ENCODE measurements at places on chromosomes 16 and 17.

GRCh38 chr17:48520631-48521079, 10.2 kb downstream of the HOXB1 start:
- no peak for DNase-seq

GRCh38 chr16:89491238-89491869, 993 bp upstream of the ANKRD11 start:
- DNase-seq = no peak

DNA sequence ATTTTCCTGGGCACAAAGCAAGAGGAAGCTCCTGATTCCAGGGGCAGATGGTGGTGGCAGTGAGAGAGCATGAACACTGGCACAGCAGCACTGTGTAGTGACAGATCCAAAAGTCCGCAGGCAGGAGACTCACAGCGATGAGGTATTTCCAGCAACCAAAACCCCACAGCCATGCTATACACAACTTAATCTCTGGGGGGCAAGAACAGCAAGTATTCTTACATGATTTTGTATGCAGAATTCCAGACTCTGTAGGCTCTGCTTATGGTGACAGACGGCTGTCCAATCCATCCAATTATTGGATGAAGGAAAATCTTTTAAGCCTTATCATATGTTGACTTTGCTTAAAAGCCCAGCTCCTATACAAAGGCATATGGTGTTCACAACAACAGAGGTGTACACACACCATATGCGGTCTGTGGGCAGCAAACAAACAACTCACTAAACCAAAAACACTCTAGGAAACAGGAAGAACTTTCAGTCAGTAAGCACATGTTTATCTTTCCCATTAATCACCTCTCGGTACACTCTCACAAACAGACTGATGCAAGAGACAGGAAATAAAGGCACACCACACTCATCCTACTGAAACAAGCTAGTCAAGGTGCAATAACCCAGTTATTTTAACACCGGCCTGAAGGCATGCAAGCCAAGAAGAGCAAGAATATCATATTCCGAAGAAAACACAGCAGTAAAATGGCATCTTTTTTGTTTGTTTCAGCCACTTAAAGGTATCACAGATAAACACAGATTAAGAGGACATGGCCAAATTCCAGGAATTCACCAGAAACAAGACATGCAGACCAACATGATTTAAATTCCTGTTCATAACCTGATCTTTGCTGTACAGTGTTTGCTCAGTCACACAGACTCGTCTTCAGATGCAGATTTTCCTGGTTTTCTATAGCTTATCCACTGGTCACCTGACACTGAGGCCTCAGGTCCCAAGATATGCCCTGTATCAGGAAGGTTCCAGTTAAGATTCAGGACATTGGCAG, 47.8 kb downstream of the ERN1 start:
- peak; percentile 80 for DNase-seq

DNA sequence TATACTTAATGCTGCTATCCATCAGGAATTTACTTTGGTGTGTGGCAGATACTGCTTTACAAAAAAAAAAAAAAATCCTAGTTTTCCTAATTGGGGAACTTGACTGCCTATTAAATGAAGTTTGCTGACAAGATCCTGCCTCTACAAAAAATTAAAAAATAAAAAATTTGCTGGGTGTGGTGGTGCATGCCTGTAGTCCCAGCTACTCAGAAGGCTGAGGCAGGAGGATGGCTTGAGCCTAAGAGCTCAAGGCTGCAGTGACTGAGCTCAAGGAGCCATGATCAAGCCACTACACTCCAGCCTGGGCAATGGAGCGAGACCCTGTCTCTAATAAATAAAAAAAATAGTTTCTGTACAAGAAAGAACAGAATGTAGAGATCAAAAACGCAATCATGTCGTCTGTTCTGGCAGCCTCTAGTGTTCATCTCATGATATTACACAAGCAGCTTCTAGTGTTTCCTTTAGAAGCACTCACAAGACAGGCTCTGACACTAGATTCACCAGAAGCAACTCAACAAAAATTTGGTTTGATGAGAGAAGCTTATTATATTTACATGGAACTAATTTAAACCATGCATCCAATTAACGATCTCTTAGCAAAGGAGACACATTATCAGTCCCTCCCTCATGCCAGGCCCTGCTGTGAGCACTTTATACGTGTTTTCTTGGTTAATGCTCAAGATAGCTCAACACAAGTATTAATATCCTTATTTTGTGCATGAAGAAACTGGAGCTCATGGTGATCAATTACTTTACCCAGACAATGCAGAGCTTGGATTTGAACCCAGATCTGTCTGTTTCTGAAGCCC, 6.8 kb upstream of the KRTAP17-1 start:
- DNase-seq = peak; percentile 68

- DNase-seq = no peak
These were observed 789.9 kb upstream of the KIF2B start for GRCh38 chr17:53032861-53033271.

DNA sequence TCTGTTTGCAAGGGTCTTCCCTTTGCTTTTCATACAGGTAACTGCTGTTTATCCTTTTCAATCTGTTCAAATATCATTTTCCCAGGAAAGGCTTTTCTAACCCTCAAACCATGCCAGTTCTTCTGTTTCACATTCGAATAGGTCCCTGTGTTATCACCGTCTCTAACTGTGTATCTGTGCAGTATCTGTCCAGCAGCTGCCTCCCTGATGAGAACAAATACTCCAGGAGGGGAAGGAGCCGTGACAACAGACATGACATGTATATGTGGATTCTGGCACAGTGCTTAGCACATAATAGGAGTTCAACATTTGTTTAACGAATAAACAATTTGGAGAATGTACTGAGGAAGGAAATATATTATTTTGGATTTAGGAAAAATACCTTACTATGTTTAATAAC, 95.7 kb downstream of the STX8 start:
- no peak for DNase-seq

DNA sequence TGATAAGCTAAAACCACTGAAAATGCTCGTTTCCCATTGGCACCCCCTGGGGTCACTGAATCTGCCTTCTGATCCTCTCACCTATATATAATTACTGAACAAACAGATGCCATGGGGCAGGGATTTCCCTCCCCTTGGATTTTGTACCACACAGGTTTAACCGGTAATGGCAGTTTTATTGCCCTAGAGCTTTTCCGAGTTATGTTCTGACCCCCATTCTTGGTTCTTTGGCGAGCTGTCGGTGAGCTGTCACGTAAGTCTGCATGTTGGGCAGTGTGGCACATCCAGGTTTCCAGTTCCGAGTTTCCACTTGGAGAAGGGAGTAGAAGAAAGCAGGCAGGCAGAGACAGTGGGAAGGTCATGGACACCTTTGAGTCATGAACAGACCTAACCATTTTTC, 7.1 kb downstream of the TMEM97 start:
- no peak for DNase-seq

DNA sequence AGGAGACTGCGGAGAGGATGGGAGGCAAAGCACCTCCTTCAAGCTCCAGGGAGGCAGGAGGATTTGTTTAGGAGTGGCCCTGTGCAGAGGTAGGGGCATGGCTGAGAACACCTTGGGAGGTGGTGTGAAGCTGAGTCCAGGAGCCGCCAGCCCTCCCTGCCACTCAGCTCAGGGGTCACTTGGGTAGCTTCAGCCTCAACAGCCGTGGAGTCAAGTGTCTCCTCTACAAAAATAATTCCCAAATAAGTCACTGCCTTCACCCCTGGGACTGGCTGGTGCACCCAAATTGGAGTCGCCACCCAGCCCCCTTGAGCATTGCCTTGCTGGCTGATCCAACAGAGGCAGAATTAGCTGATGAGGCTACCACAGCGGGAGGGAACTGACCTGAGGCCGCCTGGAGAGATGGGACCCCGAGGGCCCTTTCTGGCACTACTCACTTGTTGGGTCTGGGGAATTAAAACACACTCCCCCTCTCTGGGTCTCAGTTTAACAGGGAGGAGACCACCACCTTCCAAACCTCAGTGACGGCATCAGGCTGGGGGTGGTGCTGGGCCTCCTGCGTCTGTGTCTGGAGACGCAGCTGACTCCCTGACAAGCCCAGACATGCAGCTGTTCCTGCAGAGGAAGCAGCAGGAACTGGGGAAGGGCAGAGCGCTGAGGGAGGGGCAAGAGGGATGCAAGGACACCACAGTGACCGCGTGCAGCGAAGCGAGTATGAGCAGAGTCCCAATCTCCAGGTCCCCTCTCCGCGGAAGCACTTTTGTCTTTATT, 87.9 kb upstream of the TOB1 start:
- DNase-seq = no peak

DNA sequence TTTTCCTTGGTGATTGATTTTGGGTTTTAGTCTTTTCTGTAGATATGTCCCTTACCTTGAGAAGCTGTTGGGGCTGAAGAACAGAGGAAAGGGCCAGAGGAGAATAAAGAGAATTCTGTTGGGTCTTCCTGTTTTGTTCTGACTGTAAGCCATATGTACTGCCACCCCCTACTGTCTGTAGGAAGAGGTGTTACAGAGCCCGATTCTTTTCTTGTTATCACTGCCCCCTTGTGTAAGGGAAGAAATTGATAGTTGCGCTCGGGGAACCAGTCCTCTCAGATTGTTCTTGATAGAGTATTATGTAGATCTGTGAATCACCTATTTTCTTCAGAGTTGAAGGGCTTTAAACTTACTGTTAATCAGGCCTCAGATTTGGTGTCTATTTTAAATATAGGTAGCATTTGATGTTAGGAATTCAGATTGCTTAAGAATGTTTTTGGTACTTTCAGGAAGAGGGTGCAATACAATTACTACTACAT, 2.4 kb downstream of the TANC2 start:
- DNase-seq = peak; percentile 84

GRCh38 chr16:59148769-59149155, 414.6 kb upstream of the GOT2 start:
- DNase-seq = no peak

DNA sequence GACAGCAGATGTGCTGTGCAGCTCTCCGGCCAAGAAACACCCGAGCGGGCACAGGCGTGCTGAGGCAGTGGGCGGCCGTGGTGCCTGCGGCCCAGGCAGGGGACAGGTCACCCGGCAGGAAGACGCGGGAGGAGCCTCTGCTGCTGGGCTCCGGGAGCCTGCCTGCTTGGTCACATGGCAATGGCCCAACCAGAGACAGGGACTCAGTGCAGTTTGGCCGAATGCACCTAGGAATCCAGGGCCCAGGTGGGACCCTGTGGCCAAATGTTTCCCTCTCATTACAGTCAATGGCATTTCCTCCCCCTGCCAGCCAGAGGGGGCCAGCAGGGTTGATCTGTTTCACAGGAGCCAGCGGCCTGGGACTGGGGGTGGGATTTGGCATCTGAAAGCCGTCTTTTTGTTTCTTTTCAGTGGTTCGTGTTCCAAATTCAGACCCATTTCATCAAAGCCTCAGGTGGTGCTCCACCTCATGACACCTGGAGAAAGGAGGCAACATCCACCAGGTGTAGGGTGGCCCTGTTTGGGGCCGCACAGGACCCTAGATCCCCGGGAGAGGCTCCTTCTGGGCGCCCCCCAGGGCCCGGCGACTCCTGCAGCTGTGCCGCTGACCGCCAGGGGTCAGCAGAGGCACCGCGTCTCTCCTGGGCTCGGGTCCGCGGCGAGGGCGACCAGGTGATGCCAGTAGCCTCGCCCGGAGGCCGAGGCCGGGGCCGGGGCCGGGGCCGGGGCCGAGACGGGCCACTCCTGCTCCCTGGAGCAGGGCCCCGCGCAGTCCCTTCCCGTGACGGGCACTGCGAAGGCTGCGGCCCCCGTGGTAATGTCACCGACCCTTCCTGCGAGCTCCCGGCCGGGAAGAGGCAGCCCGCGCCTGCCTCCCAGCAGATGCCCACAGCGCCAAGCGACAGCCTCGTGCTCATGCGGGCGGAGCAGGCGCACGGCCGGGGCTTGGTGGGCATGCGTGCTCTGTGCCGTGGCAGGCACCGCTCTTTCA, 118.5 kb downstream of the C16orf78 start:
- DNase-seq = no peak

GRCh38 chr17:32876417-32877163, at the start of gene MYO1D:
TSS of gene MYO1D (minus strand) at chr17:32877124. CDS start at chr17:32876872, 252 bp downstream.
- no peak for DNase-seq

DNA sequence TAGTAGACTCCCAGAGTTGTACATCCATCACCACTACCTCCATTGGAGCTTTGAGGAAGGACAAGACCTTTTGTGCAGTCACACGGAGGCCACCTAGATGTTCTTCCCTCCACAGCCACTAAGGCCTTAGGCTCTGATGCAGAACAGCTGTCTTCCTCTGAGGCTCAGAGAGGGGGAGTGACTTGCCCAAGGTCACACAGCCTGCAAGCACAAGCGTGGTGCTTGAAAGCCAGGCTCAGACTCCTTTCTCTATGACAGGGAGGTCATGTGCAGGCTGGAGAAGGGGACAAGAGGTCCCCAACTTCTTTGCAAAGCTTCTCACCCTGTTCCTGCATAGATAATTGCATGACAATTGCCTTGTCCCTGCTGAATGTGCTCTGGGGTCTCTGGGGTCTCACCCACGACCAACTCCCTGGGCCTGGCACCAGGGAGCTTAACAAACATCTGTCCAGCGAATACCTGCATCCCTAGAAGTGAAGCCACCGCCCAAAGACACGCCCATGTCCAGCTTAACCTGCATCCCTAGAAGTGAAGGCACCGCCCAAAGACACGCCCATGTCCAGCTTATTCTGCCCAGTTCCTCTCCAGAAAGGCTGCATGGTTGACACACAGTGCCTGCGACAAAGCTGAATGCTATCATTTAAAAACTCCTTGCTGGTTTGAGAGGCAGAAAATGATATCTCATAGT, 12.7 kb downstream of the SCGB1C2 start:
- no peak for DNase-seq

DNA sequence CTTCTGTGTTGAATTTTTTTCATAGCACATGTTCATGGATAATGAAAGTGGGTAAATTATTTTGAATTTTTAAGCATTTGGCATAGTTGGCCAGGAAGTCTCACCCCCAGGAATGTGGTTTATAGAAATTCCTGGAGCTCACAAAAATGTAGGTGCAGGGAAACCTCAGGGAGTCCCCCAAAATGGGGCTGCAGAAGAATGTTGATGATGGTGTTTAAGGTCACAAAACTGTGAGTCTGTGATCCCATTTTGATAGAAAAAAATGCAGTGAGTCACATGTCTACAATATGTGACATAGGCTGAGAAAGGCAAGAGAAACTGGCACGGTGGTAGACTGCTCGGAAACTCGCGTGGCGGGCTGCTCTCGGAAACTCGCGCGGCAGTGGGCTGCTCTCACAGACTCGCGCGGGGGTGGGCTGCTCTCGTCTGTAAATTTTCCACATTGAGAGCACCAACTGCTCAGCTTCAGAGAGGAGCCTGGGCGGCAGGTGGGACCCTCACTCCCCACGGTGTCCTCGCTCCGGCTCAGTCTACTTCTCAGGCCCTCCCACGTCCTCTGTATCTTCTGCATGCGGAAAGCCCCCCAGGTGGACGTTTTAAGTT, 18.7 kb upstream of the MC1R start:
- DNase-seq = no peak

- DNase-seq = no peak
These were observed 42.5 kb upstream of the RASD1 start for GRCh38 chr17:17538417-17539391.

DNA sequence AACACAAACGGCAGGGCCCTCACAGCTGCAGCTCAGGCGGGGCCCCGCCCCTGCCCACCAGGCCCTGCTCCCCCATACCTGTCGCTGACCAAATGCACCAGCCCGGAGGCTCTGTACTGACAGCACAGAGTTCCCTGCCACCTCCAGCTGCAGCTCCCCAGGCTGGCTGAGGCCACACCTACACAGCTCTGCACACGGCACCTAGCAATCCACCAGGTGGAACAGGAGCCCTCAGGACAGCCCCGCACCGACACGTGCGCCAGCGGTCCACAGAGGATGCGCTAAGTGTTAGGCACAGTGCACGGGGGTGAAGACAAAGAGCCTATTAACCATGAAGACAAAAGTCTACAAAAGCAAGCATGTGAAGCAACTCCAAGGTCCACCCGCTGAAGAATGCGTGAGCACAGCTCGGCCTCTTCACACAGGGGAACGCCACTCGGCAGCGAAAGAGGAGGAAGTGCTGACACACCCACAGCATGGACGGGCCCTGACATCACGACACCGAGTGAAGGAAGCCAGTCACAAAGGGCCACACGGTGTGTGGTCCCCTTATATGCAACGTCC, 5.4 kb downstream of the ZCCHC14 start:
- no peak for DNase-seq
